ENCODE measurements at places on chromosomes 5 and 9. TPM values are rescaled to one million over a fixed set of nuclear protein-coding genes. Genes with fewer than 3 reads are reported as not detected.

The SLC27A6 gene
- 1.2 TPM for total RNA-seq

DNA sequence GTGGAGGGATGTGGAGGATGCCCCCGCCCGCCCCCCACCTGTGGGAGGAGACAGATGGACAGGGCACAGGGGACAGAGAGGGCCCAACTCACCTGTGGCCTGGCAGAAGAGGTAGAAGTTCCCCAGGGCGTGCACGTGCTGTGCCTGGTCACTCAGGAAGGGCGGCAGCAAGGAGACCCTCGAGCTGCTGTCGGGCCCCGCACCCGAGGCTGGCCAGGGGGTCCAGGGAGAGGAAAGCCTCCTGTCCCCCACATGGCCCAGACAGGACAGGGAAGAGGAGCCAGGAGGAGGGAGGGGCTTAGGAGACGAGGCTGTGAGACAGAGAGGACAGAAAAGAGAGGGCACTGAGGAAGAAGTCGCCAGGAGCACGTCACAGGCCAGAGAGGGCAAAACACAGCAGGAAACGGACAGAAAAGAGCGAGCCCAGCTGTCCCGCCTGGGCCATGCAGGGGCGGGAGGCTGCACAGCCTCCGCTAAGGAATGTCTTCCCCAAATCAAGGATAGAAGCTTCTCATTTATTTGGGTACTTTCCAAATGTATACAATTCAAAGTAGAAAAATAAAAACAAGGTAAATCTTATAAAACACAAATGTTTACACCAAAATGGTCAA lies 58.5 kb downstream of the SECISBP2 start:
- DNase-seq = no peak

DNA sequence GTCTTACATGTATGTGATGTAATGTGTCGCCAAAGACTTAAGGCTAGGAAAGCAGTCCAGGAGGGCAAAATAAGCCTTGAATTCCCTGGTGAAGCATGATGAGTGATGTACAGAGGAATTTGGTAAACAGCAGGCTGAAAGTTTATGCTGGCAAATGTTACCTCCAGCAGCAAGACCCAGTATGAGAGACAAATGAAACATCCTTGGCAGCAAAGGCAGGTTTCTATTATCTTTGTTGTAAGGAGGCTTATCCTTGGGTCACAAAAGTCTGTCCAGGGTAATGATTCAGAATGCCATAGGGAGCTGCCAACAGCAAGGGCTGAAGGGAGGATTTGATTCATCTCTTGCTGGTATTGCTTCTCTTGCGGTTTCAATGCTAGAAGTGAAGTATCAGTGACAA lies 75.9 kb upstream of the HTR4 start:
- DNase-seq = no peak

The SOHLH1 gene
- not detected for total RNA-seq

- DNase-seq = no peak
Measured at GRCh38 chr9:137217276-137218211, 4.5 kb downstream of the RNF208 start.

- no peak for DNase-seq
Measured at GRCh38 chr5:34047774-34048572, 5.0 kb upstream of the C1QTNF3 start.

- no peak for DNase-seq
Measured at GRCh38 chr5:157473383-157474320, 13.6 kb downstream of the NIPAL4 start.

Measured in kidney epithelial cell (primary cell).